ENCODE measurements at places on chromosomes 3 and 15.

DNA sequence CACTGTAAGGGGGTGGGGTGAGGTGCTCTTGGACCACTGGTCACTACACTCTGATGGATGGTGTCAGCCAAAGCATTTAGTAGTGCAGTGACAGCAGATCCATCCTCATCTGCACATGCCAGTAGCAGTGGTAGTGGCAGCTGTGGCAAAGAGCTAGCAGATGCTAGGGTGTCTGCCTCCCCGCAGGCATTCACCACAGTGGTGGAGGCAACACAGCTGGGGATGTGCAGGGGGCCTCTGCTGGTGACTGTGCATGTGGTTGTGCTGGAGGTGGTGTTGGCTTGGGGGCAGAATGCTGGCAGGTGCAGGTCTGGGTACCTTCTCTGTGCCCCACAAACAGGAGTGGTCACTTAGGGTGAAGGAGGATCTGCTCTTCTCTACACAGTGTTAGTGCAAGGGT, 19.4 kb upstream of the DCUN1D1 start:
- DNase-seq, result no peak

- no peak for DNase-seq
Measured at GRCh38 chr3:12544652-12545472, 437 bp downstream of the MKRN2OS start.

GRCh38 chr15:42448281-42448680, 42.7 kb downstream of the ZNF106 start:
- no peak for DNase-seq

DNA sequence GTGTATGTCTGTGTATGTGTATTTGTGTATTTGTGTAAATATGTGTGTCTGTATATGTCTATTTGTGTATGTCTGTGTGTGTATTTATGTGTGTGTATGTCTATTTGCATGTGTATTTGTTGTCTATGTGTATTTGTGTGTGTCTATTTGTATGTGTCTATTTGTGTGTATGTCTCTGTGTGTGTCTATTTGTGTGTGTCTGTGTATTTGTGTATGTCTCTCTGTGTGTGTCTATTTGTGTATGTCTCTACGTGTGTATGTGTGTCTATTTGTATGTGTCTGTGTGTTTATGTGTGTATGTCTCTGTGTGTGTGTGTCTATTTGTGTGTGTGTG, 30.4 kb downstream of the PTH1R start:
- no peak for DNase-seq

- DNase-seq, result no peak
Measured at GRCh38 chr3:72652395-72652794, 195.8 kb downstream of the SHQ1 start.

GRCh38 chr3:117719316-117719926, 1009.8 kb downstream of the TUSC7 start:
- DNase-seq, result no peak

GRCh38 chr3:59611649-59612443, 562.0 kb upstream of the CFAP20DC start:
- DNase-seq, result no peak

DNA sequence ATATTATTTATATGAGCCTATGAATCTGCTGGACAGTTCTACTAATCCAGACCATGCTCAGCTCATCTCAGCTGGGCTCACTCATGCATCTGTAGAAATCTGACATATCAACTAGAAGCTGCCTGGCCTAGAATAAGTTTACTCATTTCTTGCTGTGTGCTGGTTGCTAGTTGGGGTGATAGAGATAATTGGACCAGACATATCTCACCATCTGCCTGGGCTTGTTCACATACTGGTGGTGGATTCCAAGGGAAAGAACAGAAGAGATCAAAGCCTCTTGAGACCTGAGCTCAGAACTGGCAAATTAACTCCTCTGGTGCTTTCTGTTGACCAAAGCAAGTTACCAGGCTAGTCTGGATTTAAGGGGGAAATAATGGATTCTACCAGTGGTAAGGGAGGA, 109.1 kb downstream of the NSUN3 start:
- no peak for DNase-seq

DNA sequence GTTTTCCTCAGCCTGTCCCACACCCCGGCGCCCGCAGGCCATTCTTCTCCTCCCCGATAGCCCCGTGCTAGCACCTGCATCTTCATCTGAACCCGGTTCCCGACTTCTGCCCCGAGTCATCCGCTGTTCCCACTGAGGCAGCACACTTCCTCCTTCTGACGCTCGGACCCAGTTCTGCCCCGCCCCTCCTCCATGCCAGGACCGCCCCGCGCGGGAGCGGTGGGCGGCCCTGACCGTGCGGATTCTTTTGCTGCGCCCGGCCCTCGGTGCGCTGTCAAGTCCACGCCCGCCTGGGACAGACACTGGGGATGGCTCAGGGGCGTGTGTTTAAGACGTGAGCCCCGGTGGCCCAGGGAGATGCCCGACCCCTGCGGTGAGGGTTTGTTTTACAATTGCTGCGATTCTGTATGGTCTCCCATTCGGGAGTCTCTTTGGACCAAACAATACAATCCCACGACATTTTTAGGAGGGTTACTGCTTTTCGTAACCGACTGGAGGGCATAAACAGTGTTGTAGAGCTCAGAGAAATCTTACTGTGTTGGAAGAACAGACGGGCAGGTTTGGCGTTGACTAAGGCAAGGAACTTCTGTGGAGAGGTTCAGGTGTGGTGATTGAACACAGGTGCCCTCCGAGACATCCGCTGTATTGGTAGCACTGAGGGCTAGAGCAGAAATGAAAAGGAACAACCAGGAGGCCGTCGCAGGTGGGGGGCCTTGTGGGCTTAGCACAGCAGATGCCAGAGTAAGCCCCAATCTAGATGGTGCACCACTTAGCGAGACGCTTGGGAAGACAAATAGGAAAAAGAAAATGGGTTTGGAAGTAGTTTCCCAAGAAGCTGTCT, 716 bp downstream of the PTPN23 start:
- peak; percentile 25 for DNase-seq

DNA sequence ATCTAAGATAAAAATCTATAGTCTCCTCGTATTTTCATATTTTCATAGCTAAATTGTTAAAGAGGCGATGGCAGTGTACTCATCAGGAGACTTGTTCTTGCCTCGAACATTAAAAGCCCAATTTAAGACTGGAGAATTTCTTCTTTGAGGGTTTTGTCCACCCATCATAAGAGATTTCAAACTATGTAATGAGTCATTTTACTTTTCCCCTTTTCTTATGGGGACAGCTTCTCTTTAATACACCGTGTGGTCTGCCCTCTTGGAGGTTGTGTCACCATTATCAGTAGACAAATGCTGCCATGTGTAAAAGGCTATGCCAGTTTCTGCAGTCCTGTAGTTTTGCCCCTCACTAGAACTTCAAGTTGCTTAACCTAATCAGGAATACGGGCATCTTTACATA, 16.9 kb downstream of the TGFBR2 start:
- DNase-seq, result no peak

GRCh38 chr3:157077565-157077991, 82.4 kb downstream of the CCNL1 start:
- no peak for DNase-seq

GRCh38 chr15:43207024-43207423, 13.8 kb downstream of the EPB42 start:
- DNase-seq, result no peak

GRCh38 chr3:38003371-38003816, 12.8 kb downstream of the VILL start:
- DNase-seq, result no peak

DNA sequence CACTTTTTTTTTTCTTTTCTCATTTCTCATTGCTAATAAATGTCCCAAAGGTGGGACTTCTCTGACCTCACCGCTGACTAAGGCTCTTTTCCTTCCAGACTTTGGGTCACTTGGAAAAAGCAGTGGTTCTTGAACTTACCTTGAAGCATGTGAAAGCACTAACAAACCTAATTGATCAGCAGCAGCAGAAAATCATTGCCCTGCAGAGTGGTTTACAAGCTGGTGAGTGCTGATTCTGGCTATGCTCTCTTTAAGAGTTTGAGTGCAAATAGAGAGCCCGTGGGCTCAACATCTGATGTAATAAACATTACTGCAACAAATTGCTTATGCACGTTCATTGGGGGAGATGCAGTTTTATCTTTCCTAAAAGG, 2.0 kb downstream of the BHLHE40 start:
- DNase-seq, result no peak

DNA sequence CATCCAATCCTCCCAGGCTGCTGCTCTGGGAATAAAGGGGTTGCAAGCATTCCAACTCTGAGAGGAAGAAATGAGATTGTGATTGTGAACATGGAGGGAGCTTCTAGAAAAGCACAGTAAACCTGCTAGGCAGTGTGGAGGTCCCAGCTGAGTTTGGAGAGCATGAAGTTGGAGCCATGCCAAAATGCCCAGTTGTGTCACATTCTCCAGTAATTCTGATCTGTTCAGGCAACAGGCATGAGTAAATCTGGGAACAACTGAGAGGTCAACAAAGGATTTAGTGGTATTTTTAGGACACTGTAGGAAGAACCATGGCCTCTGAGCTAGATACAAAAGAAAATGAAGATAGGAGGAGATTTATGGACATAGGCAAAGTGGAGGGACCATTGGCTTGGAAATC, 74.7 kb downstream of the CYP19A1 start:
- DNase-seq, result no peak

DNA sequence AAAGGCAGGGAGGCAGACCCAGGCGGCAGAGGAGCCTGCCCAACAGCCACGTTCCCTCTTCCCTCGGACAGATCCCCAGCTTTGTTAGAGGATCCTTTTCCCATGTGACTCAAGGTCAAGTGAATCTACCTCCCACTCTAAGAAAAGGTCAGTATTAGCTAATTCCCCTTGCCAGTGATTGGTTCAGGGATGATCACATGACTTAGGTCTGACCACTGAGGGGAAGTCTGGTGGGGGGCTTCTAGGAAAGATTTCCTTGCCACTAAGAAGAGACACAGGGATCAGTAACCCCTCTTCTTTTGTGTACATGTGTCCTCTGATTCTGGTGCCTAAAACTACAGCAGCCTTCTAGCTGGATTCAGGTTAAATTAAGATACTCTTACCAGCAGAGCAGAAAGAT, 266.3 kb upstream of the NSMCE3 start:
- DNase-seq, result no peak

GRCh38 chr3:182671541-182671940, 121.8 kb upstream of the ATP11B start:
- no peak for DNase-seq

- DNase-seq, result no peak
Measured at GRCh38 chr3:34213478-34213877, 415.0 kb downstream of the PDCD6IP start.

- DNase-seq, result no peak
Measured at GRCh38 chr3:31925271-31925630, 55.8 kb downstream of the OSBPL10 start.

GRCh38 chr3:189907803-189908202, 212.9 kb downstream of the P3H2 start:
- no peak for DNase-seq

DNA sequence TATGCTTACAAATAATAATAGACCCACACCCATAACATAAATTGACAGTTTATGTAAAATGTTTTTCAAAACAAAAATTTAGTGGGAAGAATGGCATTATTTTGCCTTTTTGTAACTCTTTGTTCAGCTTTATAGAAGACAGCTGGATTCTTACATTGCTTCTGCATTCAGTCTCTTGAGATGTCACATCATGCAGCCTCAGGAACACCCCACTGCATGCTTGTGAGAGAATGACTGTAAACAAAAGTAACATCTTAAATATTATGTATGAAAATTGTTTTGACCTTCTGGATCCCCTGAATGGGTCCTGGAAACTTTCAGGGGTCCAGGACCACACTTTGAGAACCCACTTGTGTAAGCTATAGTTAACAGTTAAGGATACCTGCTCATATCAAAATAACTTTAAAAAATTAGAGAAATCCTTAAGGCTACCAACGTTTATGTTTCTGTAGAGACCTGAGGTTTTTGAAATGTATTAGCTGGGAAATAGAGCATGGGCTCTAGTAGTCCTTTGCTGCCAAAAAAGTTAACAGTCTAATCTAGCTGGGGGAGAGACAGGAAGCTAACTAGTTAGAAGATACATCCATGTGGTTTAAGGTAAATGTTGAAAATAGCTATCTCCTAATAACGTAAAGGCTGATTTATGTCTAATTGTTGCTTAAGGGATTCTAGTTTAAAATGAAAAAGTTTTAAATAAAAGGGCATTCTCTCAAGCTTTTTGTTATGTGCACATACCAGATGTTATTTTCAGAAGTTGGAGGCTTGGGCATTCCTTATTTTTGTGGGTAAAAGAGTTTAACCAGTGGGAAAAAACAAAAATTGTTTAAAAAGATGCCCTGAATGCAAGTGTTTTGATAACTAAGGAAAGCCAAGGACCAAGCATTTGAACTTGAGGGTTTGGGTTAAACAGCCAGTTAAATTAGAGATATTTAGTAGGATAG, 3.8 kb downstream of the USP3 start:
- no peak for DNase-seq

- DNase-seq, result no peak
Measured at GRCh38 chr3:187667526-187667925, 2.7 kb downstream of the SST start.

GRCh38 chr3:60979461-60980341, 271.6 kb downstream of the FHIT start:
- no peak for DNase-seq

GRCh38 chr3:42148086-42148848, 57.1 kb downstream of the TRAK1 start:
- DNase-seq, result no peak

- DNase-seq, result no peak
Measured at GRCh38 chr15:31930967-31931366, 99.3 kb upstream of the CHRNA7 start.

GRCh38 chr15:57696146-57696545, 10.4 kb upstream of the POLR2M start:
- DNase-seq, result no peak

GRCh38 chr15:41331281-41331680, 1.1 kb downstream of the OIP5 start:
- DNase-seq, result no peak

Measured in activated CD8-positive, alpha-beta memory T cell treated with anti-CD3 and anti-CD28 coated beads for 1 hour (primary cell).